ENCODE measurements at places on chromosomes 5 and 9.

GRCh38 chr5:119397518-119398380 is 41.9 kb downstream of the TNFAIP8 start:
- DNase-seq: peak; percentile 76

- DNase-seq: no peak
These were observed 1.1 kb downstream of the SPATA31D1 start for GRCh38 chr9:81989700-81990099.

GRCh38 chr5:111932199-111932598 is 175.2 kb upstream of the NREP start:
- DNase-seq: peak; percentile 20

DNA sequence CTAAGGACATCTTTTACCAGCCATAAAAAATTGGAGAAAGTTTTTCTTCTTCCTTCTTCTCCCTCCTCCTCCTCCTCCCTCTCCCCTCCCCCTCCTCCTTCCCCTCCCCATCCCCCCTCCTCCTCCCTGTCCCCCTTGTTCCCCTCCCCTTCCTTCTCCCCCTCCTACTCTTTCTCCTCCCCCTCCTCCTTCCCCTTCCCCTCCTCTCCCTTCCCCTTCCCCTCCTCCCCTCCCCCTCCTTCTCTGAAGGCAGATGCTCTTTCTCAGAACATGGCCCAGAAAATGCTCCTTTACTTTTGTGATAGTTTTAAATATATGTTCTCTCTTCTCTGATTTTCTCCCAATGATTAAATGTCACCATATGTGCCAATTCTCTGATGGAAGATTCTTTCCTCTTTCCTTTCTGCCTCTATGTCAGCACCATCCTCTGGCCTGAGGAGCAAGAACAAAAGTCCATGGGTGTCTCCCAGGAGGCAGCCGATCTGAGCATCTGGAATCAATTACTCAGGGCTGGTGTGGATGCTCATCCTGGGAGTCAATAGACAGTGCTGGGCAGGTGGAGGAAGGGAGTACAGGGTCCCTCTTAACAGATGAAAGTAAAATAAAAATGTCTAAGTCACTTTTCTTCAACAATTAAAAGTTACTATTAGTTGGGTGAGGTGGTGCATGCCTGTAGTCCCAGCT is 63.0 kb upstream of the GNA14 start:
- DNase-seq: no peak

GRCh38 chr9:91771027-91771426 is 179.0 kb downstream of the ROR2 start:
- DNase-seq: peak; percentile 87

- no peak for DNase-seq
These were observed 11.3 kb upstream of the RNF130 start for GRCh38 chr5:180082633-180083420.

DNA sequence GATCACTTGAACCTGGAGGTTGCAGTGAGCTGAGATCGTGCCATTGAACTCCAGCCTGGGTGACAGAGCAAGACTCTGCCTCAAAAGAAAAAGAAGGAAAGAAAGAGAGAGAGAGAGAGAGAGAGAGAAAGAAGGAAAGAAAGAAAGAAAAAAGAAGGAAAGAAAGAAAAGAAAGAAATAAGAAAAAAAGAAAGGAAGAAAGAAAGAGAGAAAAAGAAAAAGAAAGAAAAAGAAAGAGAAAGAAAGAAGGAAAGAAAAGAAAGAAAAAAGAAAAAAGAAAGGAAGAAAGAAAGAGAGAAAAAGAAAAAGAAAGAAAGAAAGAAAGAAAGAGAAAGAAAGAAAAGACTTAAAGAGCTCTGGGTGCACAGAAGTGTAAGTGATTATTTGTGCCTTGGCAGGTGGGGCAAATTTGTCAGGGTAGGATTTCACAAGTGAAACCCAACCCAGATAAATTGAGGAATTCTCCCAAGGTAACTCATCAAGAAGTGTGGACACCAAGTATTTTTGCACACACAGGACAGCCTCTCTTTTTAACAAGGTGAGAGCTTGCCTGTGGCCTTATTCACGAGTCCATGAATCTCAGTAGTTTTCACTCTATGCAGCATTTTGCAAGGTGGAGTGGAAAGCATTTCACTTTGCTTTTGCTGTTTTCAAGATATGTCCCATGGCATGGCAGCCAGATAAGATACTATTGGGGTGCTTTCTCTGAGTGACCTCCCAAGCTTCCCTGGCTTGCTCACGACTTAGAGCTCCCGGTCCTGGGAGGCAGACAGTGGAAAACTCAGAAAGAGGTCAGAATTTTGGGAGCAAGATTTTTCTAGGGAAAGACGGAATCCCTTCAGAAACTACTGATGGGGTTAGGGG is 57.8 kb downstream of the C9orf153 start:
- DNase-seq: no peak

DNA sequence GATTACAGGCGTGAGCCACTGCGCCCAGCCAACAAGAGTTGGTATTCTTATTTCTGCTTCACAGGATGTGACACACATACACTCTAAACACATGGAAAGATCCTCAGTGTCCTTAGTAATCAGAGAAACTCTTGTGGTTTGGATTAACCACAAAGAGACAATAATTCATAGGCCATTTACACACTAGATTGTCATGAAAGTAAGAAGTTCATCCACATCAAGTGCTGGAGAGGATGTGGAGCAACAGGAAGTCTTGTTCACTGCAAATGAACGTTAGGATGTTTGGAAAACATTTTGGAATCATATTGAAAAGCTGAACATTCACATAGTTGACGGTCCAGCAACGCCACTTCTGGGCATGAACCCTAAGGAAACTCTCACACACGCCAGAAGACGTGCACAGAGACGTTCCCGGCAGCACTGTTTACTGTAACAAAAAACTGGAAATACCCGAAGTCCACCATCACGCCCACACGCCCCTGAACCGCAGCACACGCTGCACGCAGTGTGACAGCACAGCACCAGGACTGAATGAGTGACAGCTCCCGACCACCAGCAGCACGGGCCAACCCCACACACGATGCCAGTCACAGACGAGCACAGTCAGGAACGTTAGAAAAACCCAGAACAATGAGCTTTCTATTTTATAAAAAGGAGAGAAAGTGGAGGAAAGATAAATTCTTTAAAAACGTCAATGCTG is 87.6 kb downstream of the COL23A1 start:
- no peak for DNase-seq

All from astrocyte of the spinal cord (primary cell).